ENCODE measurements at places on chromosomes 6 and 20.

DNA sequence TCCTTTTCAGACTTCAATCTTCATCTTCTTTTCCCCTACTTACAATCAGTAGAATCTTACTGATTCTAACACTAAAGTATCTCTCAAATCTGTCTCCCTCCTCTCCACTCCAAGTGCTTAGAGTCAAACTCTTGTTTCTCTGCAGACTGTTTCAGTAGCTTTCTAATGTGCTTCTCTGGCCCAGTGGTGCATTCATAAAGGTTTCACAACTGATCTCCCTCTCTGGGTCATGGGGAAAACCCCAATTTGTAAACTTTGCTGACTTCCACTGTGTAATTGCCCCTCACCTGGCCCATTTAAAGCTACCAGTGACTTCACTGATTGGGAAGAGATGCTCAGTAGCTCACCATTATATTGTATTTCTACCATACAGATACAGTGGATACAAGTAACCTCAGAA is 183.6 kb downstream of the FAXC start:
- no peak for DNase-seq

GRCh38 chr6:16635810-16636602 is 125.3 kb downstream of the ATXN1 start:
- no peak for DNase-seq

GRCh38 chr20:41005361-41005729 is 23.3 kb upstream of the TOP1 start:
- no peak for DNase-seq

GRCh38 chr6:45801471-45802289 is 214.0 kb downstream of the CLIC5 start:
- DNase-seq = no peak

DNA sequence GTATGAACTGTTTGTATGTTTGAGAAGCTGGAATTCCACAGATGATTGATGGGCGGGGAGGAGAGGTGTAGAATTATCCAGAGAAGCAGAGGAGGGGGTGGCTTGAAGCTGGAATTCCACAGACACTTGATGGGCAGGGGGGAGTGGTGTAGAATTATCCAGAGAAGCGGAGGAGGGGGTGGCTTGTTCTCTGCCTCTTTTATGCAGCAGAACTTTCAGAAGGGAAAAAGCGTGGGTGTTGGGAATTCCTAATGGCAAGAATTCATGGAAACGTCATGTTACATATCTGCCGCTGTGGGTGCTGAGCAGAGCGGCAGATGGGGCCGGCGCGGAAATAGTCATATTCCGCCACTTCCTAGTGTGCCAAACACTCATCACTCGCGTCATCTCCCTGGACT is 167.9 kb upstream of the KCNG1 start:
- DNase-seq = no peak

GRCh38 chr6:44569131-44569530 is 181.6 kb downstream of the CDC5L start:
- DNase-seq = no peak

- no peak for DNase-seq
These were observed 183.4 kb downstream of the ERMARD start for GRCh38 chr6:169934699-169935347.

GRCh38 chr6:124887872-124888580 is 74.2 kb upstream of the RNF217 start:
- DNase-seq = no peak

DNA sequence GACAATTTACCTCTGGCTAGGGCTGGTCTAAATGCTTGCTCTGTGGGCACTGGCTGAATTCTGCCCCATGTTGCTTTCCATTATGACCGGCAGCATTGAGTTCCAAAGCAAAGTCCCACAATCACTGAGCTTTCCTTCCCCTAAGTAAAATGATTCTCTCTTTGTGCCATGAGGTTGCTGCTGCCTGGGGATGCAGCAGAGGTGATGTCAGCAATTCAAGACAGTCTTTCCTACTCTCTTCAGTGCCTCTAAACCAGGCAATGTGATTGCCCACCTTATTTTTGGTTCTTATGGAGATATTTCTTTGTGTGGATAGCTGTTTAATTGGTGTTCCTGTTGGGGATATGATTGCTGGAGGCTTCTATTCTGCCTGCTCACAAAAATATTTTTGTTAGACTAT is 1043.9 kb upstream of the EPHA7 start:
- no peak for DNase-seq

- no peak for DNase-seq
These were observed at the start of gene PPP1R3G for GRCh38 chr6:5084781-5085647. TSS of gene PPP1R3G (plus strand) at chr6:5085341. CDS start at chr6:5085486, 145 bp downstream.

GRCh38 chr6:108884211-108885059 is 36.2 kb downstream of the ARMC2 start:
- no peak for DNase-seq

GRCh38 chr6:27679308-27679963 is 206.5 kb upstream of the ZNF184 start:
- no peak for DNase-seq

GRCh38 chr6:32190911-32191677 is 1.1 kb upstream of the PBX2 start:
- DNase-seq = no peak

DNA sequence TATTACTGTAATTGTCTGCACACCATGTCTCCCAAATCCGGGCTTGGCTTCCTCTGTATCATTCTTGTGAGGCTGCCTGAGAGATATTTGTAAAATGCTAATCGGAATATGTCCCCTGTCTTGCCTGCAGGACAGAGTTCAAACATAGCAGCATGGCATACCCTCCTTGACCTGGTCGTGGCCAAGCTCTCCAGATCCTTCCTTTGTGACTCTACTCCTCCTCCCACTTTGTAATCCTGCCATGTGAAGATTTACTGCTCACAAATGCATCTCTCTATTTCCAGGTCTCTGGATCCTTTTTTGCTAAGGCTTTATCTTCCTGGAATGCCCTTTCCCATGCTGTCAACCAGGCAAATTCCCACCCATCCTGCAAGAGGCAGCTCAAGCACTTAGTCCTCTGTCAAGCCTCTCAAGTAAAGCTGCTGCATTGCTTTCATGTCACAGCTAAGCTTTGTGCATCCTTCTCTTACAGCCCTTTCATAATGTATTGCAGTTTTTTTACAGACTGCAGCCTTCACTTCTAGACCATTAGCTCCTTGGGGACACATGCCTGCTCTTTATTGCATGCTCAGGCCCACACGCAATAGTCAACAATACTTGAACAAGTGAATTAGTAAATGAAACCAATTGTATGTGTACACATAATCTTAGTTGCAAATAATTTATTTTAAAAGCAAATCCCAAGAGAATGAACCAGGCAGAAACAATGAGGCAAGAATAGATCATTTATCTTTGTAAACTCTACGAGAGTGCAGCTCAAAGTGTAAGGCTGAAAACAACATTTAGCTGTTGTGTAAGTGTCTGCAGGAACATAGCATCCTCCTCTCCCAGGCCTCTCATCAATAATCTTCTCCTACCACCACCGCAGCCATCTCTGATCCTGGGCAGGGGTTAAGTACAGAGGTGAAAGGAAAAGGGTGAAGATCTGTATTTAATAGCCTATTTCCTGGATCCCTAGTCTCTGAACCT is 45.8 kb downstream of the HIVEP2 start:
- DNase-seq = no peak

DNA sequence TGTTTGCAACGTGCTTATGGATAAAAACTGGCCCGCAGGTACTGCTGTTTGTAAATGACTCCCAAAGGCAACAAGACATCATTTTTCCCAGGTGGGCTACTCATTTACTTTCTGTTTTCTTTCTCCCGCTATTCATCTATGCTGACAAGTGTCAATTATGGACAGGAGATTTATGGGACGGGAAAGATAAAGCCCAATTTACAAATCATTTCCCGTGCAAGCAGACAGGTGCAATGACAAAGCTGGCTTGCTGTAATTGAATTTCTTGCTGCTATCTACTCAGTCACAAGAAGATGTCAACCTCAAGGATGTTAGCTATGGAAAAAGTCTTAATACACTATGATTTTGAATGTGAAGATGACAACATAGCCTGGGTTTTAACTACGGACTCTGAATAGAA is 125.5 kb downstream of the EPHA7 start:
- no peak for DNase-seq

GRCh38 chr20:16580147-16580546 is 6.9 kb upstream of the KIF16B start:
- no peak for DNase-seq

DNA sequence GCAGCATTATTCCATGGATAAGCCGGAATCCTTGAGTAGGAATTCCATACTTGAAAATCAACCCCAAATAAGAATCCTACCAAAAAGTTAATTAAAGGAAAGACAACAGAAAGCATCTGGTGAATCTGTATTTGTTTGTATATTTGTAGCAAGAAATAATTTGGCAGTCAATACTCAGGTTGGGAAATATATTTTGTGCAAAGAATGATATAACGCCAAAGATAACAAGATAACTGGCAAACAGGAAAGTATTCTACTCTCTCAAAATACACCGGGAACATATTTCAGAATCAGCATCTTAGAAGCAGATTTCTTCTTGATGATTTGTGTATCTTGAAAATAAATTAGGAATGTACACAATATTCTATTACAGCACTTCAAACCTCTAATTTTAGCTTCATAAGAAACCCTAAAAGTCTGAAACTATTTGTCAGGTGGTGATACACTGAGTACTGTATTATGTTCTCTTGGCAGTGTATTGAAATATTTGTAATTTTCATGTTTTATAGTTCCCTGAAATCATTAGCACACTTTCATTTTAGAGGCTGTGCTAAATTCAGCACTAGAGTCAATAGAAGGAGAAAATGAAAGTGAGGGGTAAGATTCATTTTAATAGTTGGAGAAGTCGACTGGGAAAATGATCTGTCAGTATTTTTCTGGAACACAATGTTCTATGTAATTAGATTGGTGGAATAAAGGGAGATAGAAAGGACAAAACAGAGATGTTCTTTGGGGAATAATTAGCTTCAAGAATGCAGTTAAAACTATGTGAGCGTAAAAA is 879.7 kb upstream of the GJE1 start:
- DNase-seq = no peak

DNA sequence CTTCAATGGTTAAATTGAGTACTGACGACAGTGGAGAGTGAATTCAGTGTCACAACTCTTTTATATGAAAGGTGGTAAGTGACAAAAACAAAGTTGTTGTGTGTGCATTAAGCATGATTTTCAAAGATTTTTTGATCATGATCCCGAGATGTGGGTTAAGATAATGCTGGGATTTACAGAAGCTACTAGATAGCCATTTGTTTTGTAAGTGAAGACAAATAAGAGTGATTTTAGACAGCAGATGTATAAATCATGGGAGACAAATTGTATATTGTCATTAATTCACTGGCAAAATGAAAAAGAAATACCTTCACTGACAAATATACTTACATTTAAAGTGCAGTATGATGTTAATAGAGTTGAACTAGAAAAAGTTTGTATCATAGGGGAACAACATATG is 6.1 kb downstream of the ADGRB3 start:
- DNase-seq = no peak

GRCh38 chr6:41092421-41093140 is 19.8 kb downstream of the NFYA start:
- DNase-seq = no peak

DNA sequence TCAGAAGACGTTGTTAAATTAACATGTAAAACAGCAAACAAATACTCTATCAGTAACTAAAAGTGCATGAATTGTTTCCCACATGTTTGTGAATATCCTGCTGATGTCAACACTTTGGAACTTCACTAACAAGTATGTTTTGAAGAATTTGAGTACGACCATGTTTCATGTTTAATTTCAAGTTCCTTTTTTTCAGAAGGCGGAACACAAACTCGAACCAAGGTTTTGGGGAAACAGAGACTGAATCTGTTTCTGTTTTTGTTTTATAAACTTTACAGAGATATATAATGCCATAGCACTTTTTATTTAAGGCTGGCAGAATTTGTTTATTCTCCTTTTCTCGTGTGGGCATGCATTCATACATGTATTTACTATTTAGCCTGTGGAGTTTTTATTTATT is 509.3 kb upstream of the CITED2 start:
- no peak for DNase-seq

DNA sequence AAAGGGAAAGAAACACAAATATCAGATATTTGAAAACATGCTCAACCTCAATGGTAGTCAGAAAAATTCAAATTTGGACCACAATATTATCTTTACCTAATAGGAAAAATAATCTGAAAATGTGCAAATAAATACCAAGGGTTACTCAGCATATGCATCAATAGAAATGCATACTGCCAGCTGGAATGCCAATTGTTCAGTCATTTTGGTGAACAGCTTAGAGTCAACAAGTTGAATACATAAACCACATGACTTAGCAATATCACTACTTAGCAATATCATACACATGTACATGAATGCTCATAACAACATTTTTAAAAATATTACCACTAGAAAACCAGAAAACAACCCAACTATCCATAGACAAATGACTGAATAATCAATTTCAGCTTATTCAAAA is 212.7 kb downstream of the PTPRK start:
- no peak for DNase-seq

- DNase-seq = no peak
These were observed 116.5 kb downstream of the TRDN start for GRCh38 chr6:123520217-123520616.

DNA sequence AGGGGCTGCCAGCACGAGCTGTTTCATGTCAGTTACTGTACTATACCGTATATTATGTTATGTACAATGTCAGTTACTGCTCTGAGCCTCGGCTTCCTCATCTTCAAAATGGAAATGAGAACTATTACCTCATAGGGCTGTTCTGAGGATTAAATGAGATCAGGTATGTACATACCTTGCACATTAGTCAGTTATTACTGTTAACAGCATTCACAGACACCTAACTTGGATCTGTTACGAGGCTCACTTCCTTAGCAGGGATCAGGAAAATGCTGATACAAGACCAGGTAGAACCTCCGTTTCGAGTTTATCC is 69.7 kb upstream of the TBC1D7 start:
- DNase-seq = no peak

DNA sequence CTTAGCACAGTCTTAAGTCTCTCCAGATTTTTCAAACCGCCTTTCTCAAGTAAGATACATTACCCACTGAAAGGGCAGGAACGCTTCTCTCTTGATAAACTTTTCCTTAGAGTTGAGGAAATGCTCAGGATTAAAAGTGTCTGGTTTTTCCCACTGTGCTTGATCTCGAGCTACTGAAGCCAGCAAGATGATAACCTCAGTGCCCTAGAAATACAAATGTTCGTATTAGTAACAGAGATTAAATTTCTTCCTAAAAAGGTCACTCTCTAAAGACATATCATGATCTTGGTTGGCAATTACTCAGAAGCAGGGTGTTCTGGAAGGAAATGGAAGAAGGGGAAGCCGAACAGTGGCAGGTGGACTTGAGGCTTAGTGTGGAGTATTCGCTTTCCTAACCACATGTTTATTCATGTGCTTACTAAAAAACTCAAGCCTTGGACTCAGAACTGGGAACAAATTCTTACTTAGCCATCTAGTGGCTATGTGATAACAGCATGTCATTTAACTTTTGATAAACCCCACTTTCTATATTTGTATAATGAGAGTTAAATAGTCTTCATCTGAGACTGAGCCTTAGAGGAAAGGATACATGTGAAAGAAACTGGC is 20.1 kb downstream of the C6orf141 start:
- no peak for DNase-seq

Data from activated CD8-positive, alpha-beta memory T cell treated with anti-CD3 and anti-CD28 coated beads for 1 hour (primary cell).